Sigmoid colon (tissue), 7 donors: ENCODE measurements at places on chromosomes 2 and 18. TPM values are rescaled to one million over a fixed set of nuclear protein-coding genes. Genes with fewer than 3 reads are reported as not detected.
A peak's percentile ranks its signal among the peaks of the same experiment; 100 is the strongest.

DNA sequence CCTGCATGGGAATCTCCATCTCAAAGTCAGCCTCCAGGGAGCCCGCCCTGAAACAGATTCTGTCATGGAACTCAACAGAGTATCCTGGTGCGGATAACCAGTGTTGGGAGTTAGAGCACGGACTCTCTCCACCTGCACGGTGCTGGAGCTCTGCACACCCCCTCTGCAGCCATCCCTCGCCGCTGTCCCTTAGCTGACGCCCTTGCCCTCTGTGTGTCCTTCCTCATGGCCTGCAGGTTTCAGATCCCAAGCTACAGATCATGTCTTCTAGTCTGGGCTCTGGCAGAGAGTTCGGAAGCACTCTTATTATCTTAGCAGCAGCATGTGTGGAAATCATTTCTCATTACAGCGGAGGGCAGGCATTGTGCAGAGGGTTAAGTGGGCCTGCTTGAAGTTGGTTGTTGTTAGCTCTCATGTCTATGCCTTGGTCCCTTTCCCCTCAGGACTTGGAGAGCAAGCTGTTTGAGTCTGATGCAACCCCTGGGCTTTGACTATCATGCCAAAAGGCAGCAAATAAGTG lies 26.0 kb downstream of the TMEM127 start:
- H3K4me1 ChIP-seq: no peaks in the 10 kb centered on the region
- H3K4me3 ChIP-seq: no peak overlapping the region
- peaks cover 14% of the 10 kb centered on the region for H3K36me3 ChIP-seq
- H3K27me3 ChIP-seq: no peaks in the 10 kb centered on the region

DNA sequence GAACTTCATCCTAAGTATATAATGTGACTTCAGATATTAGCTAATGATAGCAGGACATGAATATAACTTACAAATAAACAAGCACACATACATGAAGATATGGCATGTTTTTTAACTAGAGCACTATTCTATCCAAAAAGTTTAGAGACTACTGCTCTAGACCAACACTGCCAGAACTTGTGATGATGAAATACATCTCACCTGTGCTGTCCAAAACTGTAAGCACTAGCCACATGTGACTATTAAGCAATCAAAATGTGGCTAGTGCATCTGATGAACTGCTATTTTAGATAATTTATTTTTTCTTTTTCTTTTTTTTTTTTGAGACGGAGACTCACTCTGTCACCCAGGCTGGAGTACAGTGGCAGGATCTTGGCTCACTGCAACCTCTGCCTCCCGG lies 7.1 kb downstream of the AAK1 start:
- no peaks in the 10 kb centered on the region for H3K27me3 ChIP-seq
- DNase-seq: no peak
- peaks cover 26% of the 10 kb centered on the region for H3K4me1 ChIP-seq
- H3K27ac ChIP-seq: no peak overlapping the region

- no peaks in the 10 kb centered on the region for H3K27me3 ChIP-seq
- no peaks in the 10 kb centered on the region for H3K36me3 ChIP-seq
- H3K27ac ChIP-seq: peak overlapping the region; percentile 60
Measured at GRCh38 chr18:9516437-9517064, 41.2 kb downstream of the RALBP1 start.

GRCh38 chr2:65551528-65551927 lies 119.1 kb upstream of the SPRED2 start:
- no peak overlapping the region for H3K4me3 ChIP-seq
- no peaks in the 10 kb centered on the region for H3K27me3 ChIP-seq
- no peaks in the 10 kb centered on the region for H3K4me1 ChIP-seq
- no peak for DNase-seq

- H3K27ac ChIP-seq: no peak overlapping the region
- no peaks in the 10 kb centered on the region for H3K36me3 ChIP-seq
- no peaks in the 10 kb centered on the region for H3K4me1 ChIP-seq
- no peak overlapping the region for H3K4me3 ChIP-seq
- no peaks in the 10 kb centered on the region for H3K27me3 ChIP-seq
Measured at GRCh38 chr2:155633887-155634570, 698.5 kb downstream of the NR4A2 start.

GRCh38 chr18:59492756-59493421 lies 133.8 kb upstream of the LMAN1 start:
- peaks cover 19% of the 10 kb centered on the region for H3K4me1 ChIP-seq
- H3K27ac ChIP-seq: no peak overlapping the region
- no peaks in the 10 kb centered on the region for H3K27me3 ChIP-seq
- no peak overlapping the region for H3K4me3 ChIP-seq
- DNase-seq: no peak
- no peaks in the 10 kb centered on the region for H3K36me3 ChIP-seq

GRCh38 chr2:222897898-222898297 lies 37.1 kb downstream of the ACSL3 start:
- H3K36me3 ChIP-seq: no peaks in the 10 kb centered on the region
- DNase-seq: no peak
- no peak overlapping the region for H3K27ac ChIP-seq
- no peaks in the 10 kb centered on the region for H3K27me3 ChIP-seq

DNA sequence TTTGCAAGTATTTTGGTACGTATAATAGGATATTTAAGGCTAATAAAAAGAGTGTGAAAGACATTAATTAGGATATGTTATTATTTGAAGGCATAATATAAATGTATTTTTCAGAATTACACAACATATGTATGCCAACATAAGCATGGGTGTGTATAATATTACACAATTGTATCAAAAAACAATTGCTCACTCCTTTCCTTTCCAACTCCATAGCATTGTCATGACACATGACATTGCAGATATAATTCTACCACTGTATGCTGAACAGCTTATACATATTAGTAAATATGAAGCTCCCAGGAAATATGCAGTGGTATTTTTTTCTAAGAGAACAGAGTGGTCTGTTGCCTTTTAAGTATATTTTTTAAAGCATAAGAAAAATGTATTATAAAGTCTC lies 593.1 kb downstream of the TMX3 start:
- DNase-seq: no peak
- no peak overlapping the region for H3K27ac ChIP-seq
- H3K4me3 ChIP-seq: no peak overlapping the region
- H3K27me3 ChIP-seq: no peaks in the 10 kb centered on the region
- no peaks in the 10 kb centered on the region for H3K36me3 ChIP-seq
- no peaks in the 10 kb centered on the region for H3K4me1 ChIP-seq

GRCh38 chr2:211408483-211408891 lies 852.1 kb downstream of the CPS1 start:
- no peak overlapping the region for H3K4me3 ChIP-seq
- H3K4me1 ChIP-seq: no peaks in the 10 kb centered on the region
- no peaks in the 10 kb centered on the region for H3K36me3 ChIP-seq
- DNase-seq: no peak
- no peak overlapping the region for H3K27ac ChIP-seq

- no peaks in the 10 kb centered on the region for H3K36me3 ChIP-seq
- H3K4me1 ChIP-seq: no peaks in the 10 kb centered on the region
- no peak overlapping the region for H3K4me3 ChIP-seq
- H3K27me3 ChIP-seq: no peaks in the 10 kb centered on the region
Measured at GRCh38 chr18:50578030-50578429, 18.1 kb downstream of the MAPK4 start.

GRCh38 chr2:177247693-177248262 lies 16.7 kb downstream of the NFE2L2 start:
- no peak overlapping the region for H3K27ac ChIP-seq
- no peaks in the 10 kb centered on the region for H3K36me3 ChIP-seq
- no peaks in the 10 kb centered on the region for H3K27me3 ChIP-seq
- H3K4me3 ChIP-seq: no peak overlapping the region

DNA sequence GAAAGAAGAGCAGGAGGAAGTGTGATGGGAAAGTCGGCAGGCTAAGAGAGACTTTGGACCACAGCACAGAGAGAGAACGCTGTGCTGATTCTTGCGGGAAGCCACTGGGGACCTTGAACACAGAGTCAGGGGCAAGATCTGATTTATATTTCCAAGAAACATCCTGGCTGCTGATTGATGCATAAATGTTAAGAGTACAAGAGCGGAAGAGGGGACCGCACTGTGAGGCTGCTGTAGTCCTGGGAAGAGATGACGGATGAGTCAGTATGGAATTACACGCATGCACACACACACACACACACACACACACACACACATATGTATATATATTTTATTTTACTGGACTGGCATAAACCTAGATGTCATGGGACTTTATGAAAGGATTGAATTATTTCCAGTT lies 865.6 kb upstream of the ID2 start:
- H3K36me3 ChIP-seq: no peaks in the 10 kb centered on the region
- no peaks in the 10 kb centered on the region for H3K27me3 ChIP-seq
- H3K27ac ChIP-seq: no peak overlapping the region
- H3K4me1 ChIP-seq: no peaks in the 10 kb centered on the region
- no peak for DNase-seq
- no peak overlapping the region for H3K4me3 ChIP-seq

DNA sequence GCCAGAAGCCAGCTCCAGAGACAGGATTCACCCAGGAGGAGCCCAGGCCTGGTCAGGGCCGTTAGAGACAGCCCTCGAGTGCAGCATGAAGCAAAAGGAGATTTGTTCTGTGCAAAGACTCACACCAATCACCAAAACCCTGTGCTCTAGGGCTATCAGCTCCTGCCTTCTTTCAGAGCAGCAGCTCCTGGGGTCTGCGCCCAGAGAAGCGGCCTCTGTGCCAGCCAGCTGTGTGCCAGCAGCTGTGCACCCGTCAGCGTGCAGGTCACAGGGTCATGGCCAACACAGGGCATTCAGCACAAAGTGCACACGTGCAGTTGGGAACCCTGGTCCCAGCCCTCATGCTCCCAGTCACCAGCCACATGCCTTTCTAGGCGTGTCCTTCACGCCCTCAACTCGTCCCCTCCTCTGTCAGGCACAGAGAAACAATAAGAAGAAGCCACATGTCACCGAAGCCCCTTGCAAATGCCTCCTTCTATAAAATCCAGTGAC lies 49.3 kb downstream of the ZNF516 start:
- no peak overlapping the region for H3K4me3 ChIP-seq
- no peaks in the 10 kb centered on the region for H3K27me3 ChIP-seq
- no peaks in the 10 kb centered on the region for H3K4me1 ChIP-seq
- peaks cover 18% of the 10 kb centered on the region for H3K36me3 ChIP-seq

DNA sequence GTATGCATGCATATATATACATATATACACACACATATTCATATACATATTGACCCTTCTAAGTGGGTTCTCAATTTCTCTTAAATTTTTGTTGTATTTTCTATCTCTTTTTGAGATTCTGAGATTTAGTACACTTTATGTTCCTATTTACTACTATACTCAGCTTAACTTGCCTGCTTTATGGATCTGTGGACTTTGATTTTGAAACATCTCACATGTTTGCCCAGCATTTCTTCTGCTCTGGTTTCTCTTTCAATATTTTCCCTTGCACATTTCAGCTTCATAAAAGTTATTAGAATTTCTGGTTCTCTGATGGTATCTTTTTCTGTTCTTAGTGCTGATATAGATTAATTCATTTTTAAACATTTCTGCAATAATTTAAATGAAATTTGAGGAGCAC lies 380.6 kb downstream of the SPAG16 start:
- no peak overlapping the region for H3K27ac ChIP-seq
- H3K4me3 ChIP-seq: no peak overlapping the region
- H3K27me3 ChIP-seq: no peaks in the 10 kb centered on the region
- no peaks in the 10 kb centered on the region for H3K36me3 ChIP-seq
- no peak for DNase-seq

DNA sequence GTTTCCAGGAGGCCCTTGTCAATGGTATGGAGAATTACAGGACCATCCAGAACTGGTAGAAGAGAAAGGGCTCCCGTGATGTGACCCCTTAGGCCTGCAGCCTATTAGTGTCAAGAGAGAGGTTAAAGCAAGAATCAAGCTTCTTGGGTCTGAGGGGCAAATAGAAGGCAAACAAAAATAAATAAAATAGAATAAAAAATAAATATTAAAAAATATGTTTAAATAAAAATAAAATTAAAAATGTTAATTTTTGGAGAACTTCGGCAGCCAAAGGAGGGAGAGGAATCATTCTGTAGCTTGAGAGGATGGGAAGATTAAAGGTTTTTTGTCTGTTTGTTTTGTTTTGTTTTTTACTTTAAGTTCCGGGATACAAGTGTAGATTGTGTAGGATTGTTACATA lies 15.2 kb upstream of the TMEM178A start:
- no peak for DNase-seq
- H3K4me1 ChIP-seq: no peaks in the 10 kb centered on the region
- no peaks in the 10 kb centered on the region for H3K27me3 ChIP-seq
- no peak overlapping the region for H3K4me3 ChIP-seq
- H3K36me3 ChIP-seq: no peaks in the 10 kb centered on the region

GRCh38 chr18:3468833-3469232 lies 18.9 kb downstream of the TGIF1 start:
- no peaks in the 10 kb centered on the region for H3K36me3 ChIP-seq
- no peaks in the 10 kb centered on the region for H3K27me3 ChIP-seq
- H3K4me1 ChIP-seq: no peaks in the 10 kb centered on the region
- no peak overlapping the region for H3K4me3 ChIP-seq
- H3K27ac ChIP-seq: no peak overlapping the region
- DNase-seq: no peak

- no peak overlapping the region for H3K27ac ChIP-seq
- DNase-seq: no peak
- no peaks in the 10 kb centered on the region for H3K36me3 ChIP-seq
- no peak overlapping the region for H3K4me3 ChIP-seq
- H3K27me3 ChIP-seq: no peaks in the 10 kb centered on the region
Measured at GRCh38 chr2:18284331-18284730, 276.1 kb downstream of the RDH14 start.

DNA sequence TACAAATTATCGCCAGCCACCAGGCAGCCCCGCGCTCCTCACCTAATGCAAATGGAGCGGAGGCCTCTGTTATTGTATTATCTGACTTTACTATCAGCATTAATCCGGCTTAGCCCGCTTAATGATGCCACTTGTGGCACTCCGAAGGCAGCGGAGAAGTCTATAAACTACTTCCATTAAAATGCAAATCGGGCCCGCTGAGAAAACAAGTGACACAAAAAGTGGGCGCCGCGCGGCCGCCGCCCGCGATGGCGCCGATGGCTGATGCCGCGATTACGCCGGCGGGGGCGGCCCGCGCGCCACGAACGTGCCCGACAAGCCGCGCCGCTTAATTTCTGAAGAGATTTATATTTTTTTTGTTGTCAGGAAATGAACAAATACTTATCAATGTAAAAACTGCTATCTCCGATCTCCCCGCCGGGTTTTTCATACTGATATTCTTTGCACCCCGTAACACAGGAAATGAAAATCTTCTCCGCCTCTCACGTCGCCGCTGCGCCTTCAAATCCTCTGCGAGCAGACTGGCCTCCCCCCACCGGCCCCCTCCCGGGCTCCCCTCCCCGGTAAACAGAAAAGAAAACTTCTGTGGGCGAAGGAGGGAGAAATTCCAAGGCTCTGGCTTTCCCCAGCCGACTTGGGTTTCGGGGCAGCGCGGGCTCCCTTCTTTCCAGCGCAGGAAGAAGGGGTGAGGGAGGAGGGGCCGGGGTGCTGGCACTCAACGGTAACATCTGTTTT lies 221.8 kb downstream of the INSIG2 start:
- DNase-seq: no peak
- H3K27me3 ChIP-seq: peaks cover 22% of the 10 kb centered on the region
- H3K4me1 ChIP-seq: peaks cover 3% of the 10 kb centered on the region
- H3K27ac ChIP-seq: peak overlapping the region; percentile 55

The CEP68 gene
- total RNA-seq: 30.1 TPM

The RGPD3 gene
- 0.95 TPM for total RNA-seq

The RRM2 gene
- 4.3 TPM for total RNA-seq

The MEP1B gene
- not detected for total RNA-seq

The TEX44 gene
- total RNA-seq: not detected
